ENCODE measurements at places on chromosomes 12 and 14.

- DNase-seq, result peak; percentile 82
Measured at GRCh38 chr12:64560396-64561301, 49.6 kb upstream of the RASSF3 start.

DNA sequence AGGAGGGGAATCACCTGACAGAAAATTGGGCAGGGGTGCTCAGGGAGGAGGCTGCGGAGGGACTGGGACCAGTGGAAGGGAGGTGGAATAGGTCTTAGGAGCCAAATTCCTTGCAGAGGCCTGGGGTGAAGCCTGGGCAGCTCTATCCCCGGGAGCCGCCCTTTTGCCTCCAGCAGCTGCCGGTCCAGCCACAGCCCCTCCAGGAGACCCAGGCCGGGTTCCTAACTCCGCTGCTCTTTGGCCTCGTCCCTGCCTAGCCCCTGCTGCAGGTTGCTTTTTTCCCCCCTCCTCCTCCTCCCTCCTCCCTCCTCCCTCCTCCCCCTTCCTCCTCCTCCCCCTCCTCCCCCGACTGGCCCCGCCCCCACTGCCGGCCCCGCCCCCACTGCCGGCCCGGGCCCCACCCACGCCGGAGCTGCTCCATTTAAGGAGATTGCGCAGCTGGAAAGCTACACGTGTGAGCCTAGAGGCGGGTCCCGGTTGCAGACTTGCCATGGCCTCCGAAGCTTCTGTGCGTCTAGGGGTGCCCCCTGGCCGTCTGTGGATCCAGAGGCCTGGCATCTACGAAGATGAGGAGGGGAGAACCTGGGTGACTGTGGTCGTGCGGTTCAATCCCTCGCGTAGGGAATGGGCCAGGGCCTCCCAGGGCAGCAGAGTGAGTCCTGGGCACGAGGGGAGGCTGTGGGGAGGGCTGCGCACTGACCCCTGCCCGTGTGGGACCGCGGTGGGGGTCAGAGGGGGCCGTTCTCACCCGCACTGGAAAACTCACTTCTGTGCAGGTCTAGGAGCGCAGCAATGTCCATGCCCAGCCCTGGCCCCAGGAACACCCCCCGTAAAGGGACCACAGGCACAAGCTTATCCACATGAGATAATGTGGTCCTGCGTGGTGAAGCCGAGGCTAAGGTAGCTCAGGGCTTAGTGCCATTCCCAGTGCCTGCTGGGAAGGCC, at the start of gene TCL1B:
TSS of gene TCL1B (plus strand) at position 449 of the 945 bp plus-strand sequence. CDS start at position 491, 42 bp downstream.
- DNase-seq, result no peak

GRCh38 chr14:56524971-56525677, 54.5 kb upstream of the TMEM260 start:
- DNase-seq, result no peak

DNA sequence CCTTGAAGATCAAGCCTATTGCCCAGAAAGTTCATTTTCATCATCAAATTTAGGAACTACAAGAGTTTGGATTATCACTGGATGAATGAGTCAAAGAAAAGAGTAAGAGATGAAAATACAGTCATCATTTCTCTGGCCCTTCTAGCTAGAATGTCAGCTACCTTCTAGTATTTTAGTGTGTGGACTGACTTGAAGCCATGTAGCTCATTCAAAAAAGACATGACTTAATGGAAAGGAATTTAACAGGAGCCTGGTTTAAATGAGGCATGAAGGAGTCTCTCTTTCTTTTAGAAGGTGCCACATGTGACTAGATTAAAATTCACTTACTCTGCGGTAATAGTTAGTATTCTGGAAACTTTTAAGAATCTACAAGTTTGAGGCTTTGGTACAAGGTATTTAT, 7.1 kb downstream of the PTHLH start:
- peak; percentile 26 for DNase-seq

DNA sequence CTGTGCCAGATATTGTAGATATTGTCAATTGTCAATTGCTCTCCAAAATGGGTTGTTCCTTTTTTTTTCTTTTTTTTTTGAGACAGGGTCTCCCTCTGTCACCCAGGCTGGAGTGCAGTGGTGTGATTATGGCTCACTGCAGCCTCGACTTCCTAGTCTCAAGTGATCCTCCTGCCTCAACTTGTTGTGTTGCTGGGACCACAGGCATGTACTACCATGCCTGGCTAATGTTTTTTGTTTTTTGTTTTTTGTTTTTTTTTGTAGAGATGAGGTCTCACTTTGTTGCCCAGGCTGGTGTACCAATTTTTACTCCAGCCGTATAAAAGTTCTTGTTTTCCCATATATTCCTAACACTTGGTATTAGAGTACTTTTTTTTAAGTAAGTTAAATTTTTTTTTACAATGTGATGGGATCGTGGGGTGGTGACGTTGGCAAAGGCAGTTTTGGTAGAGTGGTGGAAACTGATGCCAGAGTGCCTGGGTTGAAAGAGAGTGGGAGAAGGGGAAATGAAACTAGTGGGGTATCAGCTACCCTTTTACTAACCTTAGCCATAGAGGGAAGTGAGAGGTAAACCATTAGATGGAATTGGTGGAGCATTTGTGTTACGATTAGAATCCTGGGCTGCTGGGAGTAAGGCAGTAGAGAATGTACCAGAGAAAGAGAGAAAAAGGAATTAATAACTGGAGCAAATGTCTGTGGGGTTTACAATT, 33.0 kb upstream of the CFAP54 start:
- no peak for DNase-seq

DNA sequence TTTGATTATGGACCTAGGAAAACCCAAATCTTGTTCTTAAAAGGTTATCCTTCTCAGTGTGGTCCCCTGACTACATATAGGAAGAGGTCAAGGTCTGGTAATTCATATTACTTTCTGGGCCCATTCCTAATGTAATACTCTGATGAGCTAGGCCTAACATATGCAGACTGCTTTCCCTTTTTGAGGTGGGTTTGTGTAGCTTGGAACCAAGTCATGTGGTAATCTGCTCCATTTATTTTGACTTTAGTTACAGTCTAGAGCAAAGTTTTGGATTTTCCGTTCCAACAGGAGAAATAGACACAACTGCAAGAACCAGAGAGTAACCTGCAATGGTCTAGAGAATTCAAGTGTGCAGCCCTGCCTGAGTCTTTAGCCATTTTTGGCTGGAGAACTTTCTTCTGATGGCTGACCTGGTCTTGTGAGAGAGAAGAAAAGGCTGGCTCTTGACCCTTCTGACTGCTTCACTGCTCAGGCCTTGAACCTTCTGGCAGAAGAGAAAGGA, 22.5 kb downstream of the TTC6 start:
- DNase-seq, result no peak

DNA sequence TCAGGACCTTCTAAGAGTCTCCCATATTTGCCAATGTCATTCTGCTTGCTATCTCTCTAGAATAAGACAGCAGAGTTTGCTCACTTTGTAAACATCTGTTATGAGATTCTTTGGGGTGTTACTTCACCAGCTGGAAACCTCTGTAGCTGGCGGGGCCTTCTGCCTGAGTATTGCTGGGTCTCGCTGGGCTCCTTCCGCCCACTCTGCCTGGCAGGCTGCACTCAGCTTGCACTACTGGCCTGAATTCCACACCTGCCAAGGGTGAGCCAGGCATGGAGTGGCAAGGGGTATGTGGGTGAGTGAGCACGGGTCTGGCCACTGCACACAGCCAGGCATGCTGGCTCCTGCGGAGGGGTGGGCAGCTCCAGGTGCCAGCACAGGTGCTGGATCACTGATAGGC, 267.3 kb upstream of the PDE3A start:
- DNase-seq, result no peak

- no peak for DNase-seq
Measured at GRCh38 chr14:44981198-44981597, 19.2 kb downstream of the TOGARAM1 start.

GRCh38 chr12:5807090-5807414, 138.0 kb downstream of the ANO2 start:
- no peak for DNase-seq

DNA sequence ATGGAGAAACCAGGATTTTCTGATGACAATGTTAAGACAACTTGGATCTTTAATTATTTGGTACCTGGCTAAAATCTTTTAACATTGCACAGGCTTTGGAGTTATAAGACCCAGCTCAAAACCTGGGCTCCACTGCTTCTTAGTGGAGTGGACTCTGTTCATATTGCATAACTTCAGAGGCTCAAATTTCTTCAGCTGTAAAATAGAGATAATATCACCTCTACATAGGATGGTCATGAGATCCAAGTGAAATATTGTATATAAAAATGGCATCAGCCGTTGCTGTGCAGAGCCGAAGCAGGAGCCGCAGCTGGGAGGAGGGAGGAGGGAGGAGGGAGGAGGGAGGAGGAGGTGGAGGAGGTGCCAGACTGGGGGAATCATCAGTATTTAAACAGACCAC, 10.5 kb downstream of the NPC2 start:
- DNase-seq, result no peak

GRCh38 chr12:62718762-62719426, 216.1 kb downstream of the PPM1H start:
- DNase-seq, result no peak

DNA sequence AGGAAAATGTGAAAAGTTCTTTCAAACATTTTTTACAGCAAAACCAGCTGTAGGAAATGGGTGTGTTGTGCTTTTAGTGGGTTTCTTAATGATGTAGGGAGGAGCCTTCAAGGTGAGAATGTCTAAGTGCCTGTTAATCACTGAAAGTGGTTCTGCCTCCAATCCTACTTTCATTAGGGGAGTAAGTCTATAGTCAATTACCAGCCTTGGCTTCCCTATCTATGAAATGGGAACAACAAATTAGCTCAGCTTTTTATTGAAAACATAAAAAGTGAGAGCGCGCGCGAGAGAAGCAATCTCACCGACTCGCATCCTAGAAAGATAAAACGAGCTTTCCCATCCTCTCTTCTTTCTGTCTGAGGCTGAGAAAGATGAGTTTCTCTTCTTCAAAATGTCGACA, 140.0 kb upstream of the LHX5 start:
- DNase-seq, result no peak

DNA sequence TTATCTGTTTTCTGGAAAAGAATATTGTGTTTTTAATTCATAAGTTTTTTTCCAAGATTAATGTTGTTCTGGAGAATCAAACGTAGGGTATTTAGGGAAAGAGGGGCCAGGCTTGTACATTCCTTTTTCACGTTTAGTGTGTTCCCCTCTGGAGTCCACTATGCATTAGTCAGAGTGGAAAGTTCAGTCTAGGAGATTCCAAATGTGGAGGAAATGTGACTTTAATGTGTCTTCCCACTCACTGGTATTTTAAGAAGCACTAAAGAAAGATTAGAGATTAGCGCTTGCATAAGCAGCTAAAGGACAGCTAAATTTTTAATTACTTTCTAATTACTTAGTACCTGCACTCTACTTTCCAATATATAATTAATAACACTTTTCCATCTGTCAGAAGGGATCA, 4.4 kb upstream of the PDE6H start:
- DNase-seq, result no peak

GRCh38 chr14:32225378-32225920, 22.4 kb upstream of the RNU6-8 start:
- no peak for DNase-seq

- no peak for DNase-seq
Measured at GRCh38 chr14:70722418-70722817, 80.7 kb downstream of the TTC9 start.

GRCh38 chr12:45426294-45426693, 210.4 kb downstream of the ANO6 start:
- no peak for DNase-seq

DNA sequence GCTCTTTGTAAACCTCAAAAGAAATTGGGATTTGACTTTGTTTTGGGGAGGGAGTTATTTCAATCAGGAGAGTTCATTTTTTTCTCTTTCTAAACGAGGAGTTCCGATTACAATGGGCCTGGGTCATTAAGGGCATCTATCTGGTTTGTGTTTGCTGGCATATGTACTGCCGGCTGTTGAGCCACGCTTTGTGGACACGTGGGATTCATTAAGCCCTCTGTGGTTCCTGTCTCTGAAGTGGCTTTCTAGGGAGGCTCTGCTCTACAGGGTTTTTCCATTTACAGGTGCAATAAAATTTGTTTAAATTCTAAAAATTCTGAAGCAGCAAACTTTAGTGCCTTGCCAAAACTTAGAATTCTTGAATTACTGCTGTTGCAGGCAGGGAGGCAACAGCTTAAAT, 57.9 kb downstream of the GNS start:
- no peak for DNase-seq

DNA sequence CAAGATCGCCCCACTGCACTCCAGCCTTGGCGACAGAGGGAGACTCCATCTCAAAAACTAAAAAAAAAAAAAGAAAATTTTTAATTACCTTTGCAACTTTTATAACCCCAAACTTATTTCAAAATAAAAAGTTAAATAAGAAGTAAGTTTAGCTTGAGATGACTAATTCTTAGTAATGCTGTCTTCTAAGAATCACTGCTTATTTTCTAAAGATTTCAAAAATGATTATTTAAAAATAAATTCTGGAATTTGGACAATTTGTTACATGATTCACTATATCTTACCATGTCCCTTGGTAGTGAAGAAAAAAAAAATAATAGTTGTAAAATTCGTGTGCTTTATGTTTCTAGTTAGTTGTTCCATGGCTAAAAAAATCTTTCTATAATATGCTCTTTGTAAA, 11.6 kb upstream of the HECTD1 start:
- peak; percentile 32 for DNase-seq

GRCh38 chr12:24229031-24229700, 279.7 kb upstream of the SOX5 start:
- no peak for DNase-seq

GRCh38 chr12:107296681-107297089, 203.3 kb upstream of the CRY1 start:
- no peak for DNase-seq

DNA sequence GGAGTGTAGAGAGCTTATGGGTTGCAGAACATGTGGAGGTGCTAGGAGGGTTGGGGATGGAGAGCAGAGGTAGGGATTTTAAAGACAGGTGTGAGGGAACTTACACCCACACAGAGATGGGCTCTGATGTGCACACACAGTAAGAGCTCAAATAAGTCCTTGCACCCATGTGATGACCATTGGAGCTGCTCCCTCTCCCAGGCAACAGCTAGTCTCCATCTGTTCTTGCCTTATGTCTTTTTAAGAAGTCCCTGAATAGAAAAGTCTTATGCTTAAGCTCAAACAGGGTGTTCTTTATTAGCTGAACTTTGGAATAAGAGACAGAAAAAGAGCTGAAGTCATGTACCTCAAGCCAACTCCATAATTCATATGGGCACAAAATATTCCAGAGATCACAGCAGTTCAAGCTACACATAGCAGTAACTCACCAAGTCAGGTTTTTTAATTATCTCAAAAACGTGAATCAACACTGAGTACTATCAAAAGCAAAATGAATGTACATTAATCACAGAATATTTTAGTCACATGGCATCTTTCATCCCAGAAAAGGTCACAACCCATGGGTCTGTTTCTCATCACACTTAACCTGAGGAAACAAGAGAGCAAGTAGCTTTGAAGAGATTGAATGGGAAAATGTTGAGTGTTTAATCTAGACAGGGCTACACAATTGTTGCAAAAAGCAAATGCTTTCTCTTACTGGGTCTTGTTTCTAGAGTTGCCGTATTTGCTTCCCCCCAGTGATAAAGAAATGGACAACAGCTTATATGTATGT, 1513.6 kb upstream of the SEL1L start:
- no peak for DNase-seq

- DNase-seq, result no peak
Measured at GRCh38 chr12:131333136-131333535, 377.8 kb upstream of the SFSWAP start.

GRCh38 chr12:81797100-81797499, 38.0 kb upstream of the PPFIA2 start:
- DNase-seq, result no peak
